ENCODE measurements at places on chromosomes 12 and 14. TPM values are rescaled to one million over a fixed set of nuclear protein-coding genes. Genes with fewer than 3 reads are reported as not detected.

The GPRC5D gene
- not detected for total RNA-seq

- H3K36me3 ChIP-seq = peaks cover 9% of the 10 kb centered on the region
- peak within 1 kb of the TSS; percentile 75 for H3K4me3 ChIP-seq
- DNase-seq = peak; percentile 83
- no peaks in the 10 kb centered on the region for H3K27me3 ChIP-seq
- H3K4me1 ChIP-seq = peaks cover 2% of the 10 kb centered on the region
These were observed at the start of gene VTI1B for GRCh38 chr14:67674480-67675218. VTI1B (minus strand) TSS chr14:67674632; CDS start chr14:67674489, 143 bp downstream.

DNA sequence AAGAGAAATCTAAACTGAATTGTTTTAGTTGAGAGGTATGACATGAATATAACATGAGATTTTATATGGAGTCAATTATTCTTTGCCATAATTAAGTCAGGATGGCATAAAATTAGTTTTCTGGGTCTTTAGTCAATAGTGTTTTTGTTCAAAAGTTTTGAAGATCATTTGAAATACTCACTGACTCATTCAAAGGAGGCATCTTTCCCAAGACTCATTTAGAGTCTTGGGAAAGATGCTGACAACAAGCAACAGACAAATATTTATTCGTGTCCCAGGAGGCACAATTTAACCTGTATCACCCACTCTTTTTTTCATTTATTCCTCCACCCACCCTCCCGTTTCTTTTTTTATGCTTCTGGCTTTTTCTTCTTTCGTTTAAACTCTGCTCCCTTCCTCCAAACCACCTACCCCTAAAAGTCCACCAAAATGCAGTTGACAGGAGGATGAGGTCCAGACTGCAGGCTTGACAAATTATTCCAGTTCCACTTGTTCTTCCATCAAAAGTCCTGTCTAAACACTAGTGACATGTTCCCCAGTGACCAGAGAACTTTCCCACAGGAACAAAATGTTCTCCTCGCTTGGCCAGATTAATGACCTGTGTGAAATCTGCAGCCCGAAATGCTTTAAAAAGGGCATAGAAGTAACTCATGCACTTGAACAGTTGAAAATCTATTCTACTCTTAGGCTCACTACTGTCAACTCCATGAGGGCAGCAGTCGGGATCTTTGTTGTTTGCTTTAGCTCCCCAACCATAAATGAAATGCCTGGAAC, 43.3 kb upstream of the CSRP2 start:
- no peak for DNase-seq
- no peak overlapping the region for H3K4me3 ChIP-seq
- H3K27ac ChIP-seq = no peak overlapping the region
- no peaks in the 10 kb centered on the region for H3K27me3 ChIP-seq

GRCh38 chr14:68513838-68514607, 278.8 kb downstream of the ZFP36L1 start:
- no peaks in the 10 kb centered on the region for H3K27me3 ChIP-seq
- DNase-seq = no peak
- no peak overlapping the region for H3K27ac ChIP-seq
- no peaks in the 10 kb centered on the region for H3K36me3 ChIP-seq
- H3K4me1 ChIP-seq = peaks cover 2% of the 10 kb centered on the region

The PRIMA1 gene
- total RNA-seq = 2.3 TPM
